Bronchial epithelial cell (primary cell): ENCODE measurements at places on chromosomes 12 and 14. TPM values are rescaled to one million over a fixed set of nuclear protein-coding genes. Genes with fewer than 3 reads are reported as not detected.

- peak; percentile 35 for DNase-seq
Observed at GRCh38 chr14:102510616-102511520, 1.3 kb upstream of the ANKRD9 start.

- DNase-seq, result peak; percentile 29
Observed at GRCh38 chr14:92603309-92604242, 90.0 kb downstream of the RIN3 start.

The CIDEB gene
- total RNA-seq, result 1.2 and 3.9 TPM in 2 replicates

DNA sequence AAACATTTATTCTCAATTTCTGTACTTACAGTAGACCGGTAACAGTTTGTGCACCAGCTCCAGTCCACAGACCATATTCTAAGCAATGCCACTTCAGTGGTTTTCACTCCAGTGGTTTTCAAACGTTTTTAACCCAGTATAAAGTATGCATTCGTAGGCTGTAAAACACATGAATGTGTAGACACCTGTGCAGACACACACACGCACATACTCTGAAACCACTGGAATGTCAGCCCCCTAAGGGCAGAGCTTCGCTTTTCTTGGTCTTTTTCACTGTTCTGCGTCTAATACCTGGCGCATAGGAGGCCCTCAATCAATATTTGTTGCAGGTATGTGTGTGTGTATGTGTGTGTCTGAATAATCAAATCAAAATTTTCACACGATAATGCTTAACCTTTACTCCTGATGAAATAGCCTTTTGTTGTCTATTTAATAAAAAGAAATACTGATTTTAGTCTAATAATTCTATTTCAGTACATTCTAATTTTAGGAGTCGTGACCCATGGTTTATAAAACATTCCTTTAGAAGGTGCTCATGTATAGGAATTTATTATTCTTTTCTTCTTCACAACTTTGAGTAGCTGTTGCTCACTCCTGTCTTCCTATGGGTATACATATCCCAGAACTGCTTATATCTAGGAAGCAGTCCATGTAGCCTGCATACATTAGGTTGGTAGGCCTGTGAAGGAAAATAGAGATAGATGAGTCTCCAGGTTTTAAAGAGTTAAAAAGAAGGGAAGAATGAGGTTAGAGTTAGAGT, 73.6 kb upstream of the REP15 start:
- DNase-seq, result no peak

The KLRD1 gene
- total RNA-seq, result 0.26 and 0.53 TPM in 2 replicates

The PRH2 gene
- 0.38 TPM in 1 of 2 replicates, not detected in the other for total RNA-seq
